Lung (tissue), 17 donors: ENCODE measurements at places on chromosomes 13 and 19. TPM values are rescaled to one million over a fixed set of nuclear protein-coding genes. Genes with fewer than 3 reads are reported as not detected.

- H3K4me3 ChIP-seq: no peak overlapping the region
- no peak for DNase-seq
- H3K27ac ChIP-seq: no peak overlapping the region
These were observed 22.0 kb downstream of the GPX4 start for GRCh38 chr19:1125601-1126467.

NUP62 gene
- total RNA-seq: 37.4 TPM

KIR2DL1 gene
- not detected for total RNA-seq

TEX29 gene
- total RNA-seq: 0.25 TPM

- no peak for DNase-seq
- no peak overlapping the region for H3K27ac ChIP-seq
- no peak overlapping the region for H3K4me3 ChIP-seq
- no peaks in the 10 kb centered on the region for H3K27me3 ChIP-seq
- H3K36me3 ChIP-seq: no peaks in the 10 kb centered on the region
These were observed 9.3 kb downstream of the CHST8 start for GRCh38 chr19:33630880-33631608.

DNA sequence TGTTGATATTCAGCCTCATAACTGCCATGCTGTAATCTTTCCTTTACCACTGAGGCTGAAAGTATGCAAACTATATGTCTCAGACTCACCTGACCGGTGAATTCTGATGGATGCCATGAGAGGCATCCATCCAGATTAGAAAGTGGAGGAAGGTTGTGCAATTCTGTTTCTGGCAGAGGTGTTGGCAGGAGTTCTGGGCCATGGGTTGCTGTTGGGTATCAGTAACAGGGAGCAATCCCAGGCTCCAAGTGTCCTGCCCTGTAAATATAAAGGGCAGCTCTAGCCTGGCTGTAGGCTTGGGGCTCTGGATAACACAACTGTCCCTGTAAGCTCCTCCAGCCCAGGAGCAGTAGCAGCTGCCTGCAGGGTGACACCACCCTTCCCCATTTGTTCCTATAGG lies 77.4 kb upstream of the ABCC4 start:
- no peaks in the 10 kb centered on the region for H3K36me3 ChIP-seq
- H3K27me3 ChIP-seq: no peaks in the 10 kb centered on the region
- H3K4me1 ChIP-seq: no peaks in the 10 kb centered on the region
- no peak overlapping the region for H3K27ac ChIP-seq
- no peak for DNase-seq

- H3K4me3 ChIP-seq: no peak overlapping the region
- no peaks in the 10 kb centered on the region for H3K27me3 ChIP-seq
- H3K4me1 ChIP-seq: no peaks in the 10 kb centered on the region
- no peaks in the 10 kb centered on the region for H3K36me3 ChIP-seq
These were observed 86.2 kb downstream of the IRS2 start for GRCh38 chr13:109700176-109700575.

MISP gene
- total RNA-seq: 14.9 TPM

ZNF222 gene
- total RNA-seq: 5.9 TPM

CXCL17 gene
- 98.9 TPM for total RNA-seq

GRCh38 chr19:40933025-40933424 lies 51.0 kb upstream of the CYP2A7 start:
- no peak for DNase-seq
- no peak overlapping the region for H3K27ac ChIP-seq
- H3K4me3 ChIP-seq: no peak overlapping the region
- peaks cover 4% of the 10 kb centered on the region for H3K36me3 ChIP-seq
- no peaks in the 10 kb centered on the region for H3K27me3 ChIP-seq
- no peaks in the 10 kb centered on the region for H3K4me1 ChIP-seq

- peaks cover 5% of the 10 kb centered on the region for H3K27me3 ChIP-seq
- no peaks in the 10 kb centered on the region for H3K4me1 ChIP-seq
- no peak for DNase-seq
- H3K4me3 ChIP-seq: no peak overlapping the region
These were observed 277.9 kb upstream of the SOX1 start for GRCh38 chr13:111789011-111789410.

GNG7 gene
- 2.4 TPM for total RNA-seq

- H3K36me3 ChIP-seq: no peaks in the 10 kb centered on the region
- H3K27me3 ChIP-seq: peaks cover 75% of the 10 kb centered on the region
- H3K4me3 ChIP-seq: no peak overlapping the region
- no peak for DNase-seq
These were observed 2.3 kb downstream of the COMP start for GRCh38 chr19:18788529-18789421.

PROZ gene
- total RNA-seq: not detected

ZNF350 gene
- 8.7 TPM for total RNA-seq
